ENCODE measurements at places on chromosomes 4 and X.

DNA sequence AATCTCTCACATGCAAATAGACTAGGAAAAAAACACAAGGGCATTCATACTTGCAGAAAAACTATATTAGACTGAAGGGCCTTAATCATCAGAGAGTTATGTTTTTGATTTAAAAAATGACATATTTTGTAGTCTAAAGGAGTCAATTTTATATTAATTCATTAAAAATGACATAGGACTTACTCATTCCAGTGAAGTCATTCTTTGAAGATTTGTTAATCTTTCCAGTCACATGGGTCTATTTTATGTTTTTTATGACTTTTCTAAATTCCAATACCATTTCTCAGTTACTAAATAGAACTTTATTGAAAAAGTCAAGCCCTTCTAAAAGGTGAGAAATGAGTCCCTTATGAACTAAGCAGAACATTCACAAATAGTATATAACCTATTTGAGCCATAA is 743.8 kb upstream of the INTU start:
- DNase-seq = no peak

- DNase-seq = no peak
These were observed 674.5 kb upstream of the BOD1L1 start for GRCh38 chr4:14302021-14302420.

- DNase-seq = no peak
These were observed 152.8 kb downstream of the ADGRA3 start for GRCh38 chr4:22363036-22363435.

DNA sequence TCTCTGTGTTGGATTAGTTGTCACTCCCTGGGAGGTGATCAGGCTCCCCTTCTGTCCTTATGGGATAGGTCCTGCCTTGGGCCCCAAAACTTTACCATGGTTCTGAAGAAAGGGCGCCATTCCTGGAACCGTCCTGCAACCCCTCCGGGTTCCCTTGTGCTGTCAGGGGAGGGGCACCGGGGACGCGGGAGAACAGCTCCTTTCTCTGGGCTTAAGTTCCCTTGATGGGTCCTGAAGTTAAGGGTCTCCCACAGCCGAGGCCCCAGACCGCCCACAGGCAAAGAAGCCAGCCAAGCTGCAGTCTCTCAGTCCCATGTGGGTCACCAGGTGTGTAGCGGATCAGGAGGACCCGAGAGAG is 44.8 kb downstream of the UGT2A3 start:
- no peak for DNase-seq

DNA sequence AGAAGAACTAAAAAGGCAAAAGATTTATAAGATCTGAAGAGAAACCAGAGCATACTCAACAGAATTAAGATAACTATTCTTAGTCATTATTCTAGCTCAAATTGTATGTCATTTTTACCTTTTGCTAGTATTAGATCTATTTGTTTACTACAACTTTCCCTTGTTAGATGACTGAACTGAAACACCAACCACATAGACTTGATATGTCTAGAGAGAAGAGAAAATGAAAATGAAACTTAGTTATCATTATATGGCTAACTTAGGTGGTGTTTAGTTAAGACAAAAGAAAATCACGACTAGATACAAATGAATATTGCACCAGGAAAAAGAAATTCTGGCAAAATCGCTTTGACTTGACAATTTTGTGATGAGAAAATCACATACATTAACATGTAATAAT is 690.8 kb downstream of the PCDH18 start:
- no peak for DNase-seq

DNA sequence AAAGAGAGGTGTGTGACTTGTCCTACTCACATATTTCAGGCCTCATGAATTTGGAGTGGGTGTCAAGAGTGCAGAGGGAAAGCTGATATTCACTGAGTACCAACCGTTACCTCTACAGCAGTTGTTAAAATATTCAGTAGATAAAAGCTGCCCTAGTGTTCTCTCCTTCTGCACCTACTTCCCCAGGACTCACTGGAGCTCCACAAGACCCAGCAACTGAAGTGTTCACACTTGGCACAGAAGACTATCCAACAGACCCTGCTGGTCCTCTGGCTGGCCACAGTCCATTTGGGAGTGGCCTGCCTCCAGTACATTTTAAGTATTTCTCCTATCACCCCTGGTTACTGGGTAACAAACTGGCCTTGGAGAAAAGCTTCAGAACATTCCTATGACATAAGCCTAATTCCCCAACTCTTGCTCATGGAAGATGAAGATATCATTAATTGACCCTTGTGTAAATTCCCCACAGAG is 70.8 kb downstream of the PPARGC1A start:
- peak; percentile 57 for DNase-seq

- DNase-seq = no peak
These were observed 5.1 kb downstream of the P2RY4 start for GRCh38 chrX:70254909-70255308.

GRCh38 chr4:93841803-93842345 is 13.3 kb downstream of the ATOH1 start:
- DNase-seq = no peak

DNA sequence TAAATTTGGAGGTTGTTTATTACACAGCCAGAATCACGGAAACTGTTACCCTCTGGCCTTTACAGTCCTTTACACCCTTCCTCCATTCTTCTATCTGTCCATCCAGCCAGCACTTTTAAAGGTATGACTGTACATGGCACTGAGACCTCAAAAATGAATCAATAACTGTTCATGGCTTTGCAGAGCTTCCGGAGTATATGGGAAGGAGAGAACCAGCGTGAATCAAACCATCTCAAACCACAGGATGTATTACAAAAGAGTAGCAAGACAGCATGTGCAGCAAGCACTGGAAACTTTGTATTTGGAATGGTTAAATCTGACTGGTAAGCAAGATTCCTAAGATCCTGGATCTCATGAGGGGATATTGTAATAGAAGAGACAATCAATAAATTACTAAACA is 228.5 kb upstream of the CASK start:
- no peak for DNase-seq

All from NCI-H187 (cell line).